ENCODE measurements at places on chromosomes 5 and 9.

DNA sequence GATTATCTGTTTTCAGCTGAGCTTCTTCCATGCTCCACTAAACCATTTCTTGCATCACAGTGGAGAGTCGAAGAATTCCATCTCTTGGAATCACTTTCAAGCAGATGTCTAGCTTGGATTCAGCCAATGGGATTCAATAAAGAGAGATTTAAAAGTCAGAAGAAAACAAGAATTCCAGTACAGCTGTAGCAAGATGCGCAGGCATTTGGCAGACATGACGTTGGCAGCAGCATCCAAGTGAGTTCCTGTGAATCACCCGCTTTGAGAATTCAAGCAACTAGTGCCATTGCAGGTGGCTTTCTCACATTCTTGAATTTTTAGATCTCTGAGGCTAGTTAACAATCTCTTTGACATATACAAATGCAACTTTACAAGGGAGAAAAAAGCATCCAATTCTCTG is 467.0 kb downstream of the CDH10 start:
- DNase-seq = no peak

DNA sequence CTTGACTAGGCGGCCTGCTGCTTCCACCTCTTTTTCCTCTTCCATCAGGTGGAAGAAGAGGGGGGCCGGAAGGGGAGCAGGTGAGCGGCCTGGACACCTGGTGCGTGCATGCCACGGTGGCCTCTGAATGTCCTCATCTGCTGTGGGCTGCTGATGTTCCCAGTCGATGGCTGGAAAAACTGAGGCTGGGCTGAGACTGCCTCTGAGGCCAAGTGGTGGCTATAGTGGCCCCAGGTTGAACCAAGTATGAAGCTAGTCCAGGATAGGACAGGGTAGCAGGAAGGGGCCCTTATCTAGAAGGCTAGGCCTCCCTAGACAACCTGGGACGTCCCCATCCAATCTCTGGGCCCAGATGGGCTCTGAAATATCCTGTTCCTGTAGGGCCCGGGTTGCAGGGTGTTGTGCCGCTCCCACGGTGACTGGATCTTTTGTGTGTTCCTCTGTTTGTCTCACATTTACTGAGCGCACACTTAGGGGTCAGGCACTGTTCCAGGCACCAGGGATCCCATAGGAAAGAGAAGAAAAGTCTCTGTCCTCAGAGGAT is 753 bp upstream of the NR5A1 start:
- DNase-seq = no peak

GRCh38 chr5:141903261-141903660 is 20.4 kb upstream of the DELE1 start:
- DNase-seq = no peak

DNA sequence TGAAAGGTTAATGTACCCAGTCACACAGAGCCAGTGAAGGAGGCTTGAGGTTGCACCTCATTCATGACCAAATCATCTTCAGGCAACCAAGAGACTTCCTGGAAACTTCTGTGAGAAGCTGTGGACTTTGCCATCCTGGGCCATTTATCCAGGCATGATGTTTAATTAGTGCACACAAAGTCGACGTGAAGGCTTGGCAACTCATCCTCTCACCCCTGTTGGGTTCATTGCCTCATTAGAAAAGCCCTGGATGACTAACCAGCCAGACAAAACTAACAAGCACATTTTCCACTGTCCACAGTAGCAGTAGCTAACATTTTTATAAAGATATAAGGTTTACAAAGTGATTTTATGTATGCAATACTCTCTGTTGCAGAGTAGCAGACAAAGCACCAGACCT is 65.7 kb upstream of the ZNF462 start:
- DNase-seq = no peak

DNA sequence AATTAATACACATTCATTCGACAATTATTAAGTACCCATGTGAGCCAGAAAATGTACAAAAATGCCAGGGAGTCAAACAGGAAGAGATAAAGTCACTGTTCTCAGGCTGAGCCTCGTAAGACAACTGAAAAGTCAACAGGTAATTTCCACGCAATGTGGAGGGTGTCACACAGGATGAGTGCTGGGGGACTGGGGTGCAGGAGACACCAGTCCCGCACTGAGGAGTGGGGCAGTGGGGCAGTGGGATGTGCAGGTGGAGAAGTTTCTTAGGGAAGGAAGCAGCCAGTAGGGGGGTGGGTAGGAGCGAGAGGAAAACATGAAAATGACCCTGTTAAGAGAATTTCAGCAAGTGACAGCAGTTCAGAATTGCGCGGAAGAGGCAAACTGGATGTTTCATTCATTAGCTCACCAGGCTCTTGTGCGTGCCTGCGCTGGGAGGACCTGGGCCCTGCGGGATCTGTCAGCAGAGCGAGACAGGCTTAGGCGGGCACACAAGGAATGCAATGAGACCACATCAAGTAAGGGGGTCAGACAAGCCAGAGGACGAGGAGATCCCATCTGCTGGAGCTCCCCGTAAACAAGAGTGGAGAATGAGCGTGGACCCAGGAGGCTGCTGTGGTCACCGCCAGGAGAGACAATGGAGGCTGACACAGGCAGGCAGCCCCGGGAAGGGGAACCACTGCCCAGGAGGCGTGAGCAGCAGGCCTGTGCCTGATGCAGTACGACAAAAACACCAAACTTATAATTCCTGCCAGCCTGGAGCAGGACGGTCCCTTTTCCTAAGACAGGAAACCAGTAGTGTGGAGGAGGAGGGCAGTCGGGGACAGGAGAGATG is 21.0 kb downstream of the CAMSAP1 start:
- no peak for DNase-seq

DNA sequence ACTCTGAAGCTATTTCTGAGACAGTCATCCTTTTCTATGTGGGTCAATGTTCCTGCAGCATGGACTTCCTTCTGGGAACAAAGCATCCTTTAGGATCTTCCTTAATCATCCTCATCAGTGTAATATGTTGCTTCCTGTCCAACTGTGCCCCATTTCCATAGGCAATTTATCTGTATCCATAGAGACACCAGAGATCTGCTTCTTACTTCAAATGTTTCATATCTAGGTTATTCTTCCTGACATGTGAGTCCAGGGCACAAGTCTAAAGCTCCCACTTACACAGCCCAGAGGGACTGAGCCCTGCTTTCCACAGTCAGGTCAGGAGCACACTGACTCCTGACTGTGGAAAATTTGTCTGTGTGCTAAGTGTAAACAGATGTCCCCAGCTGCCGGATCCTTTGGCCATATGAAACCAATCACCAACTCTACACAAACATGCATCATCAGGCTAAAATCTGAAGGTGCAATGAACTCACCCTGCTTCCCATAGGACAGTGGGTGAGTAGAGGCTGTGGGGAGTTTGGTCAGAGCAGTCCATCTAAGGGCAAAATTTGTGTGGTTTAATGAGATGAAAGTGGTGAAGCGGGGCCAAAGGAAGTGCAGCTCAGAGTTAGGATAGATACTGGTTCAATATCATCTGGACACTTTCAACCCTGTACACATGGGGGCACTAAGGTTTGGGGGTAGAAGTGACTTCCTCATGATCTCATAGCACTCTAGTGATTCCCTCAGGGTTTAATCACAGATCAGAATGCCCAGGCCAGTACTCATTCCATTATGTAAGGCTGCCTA is 85.2 kb upstream of the TNC start:
- no peak for DNase-seq

DNA sequence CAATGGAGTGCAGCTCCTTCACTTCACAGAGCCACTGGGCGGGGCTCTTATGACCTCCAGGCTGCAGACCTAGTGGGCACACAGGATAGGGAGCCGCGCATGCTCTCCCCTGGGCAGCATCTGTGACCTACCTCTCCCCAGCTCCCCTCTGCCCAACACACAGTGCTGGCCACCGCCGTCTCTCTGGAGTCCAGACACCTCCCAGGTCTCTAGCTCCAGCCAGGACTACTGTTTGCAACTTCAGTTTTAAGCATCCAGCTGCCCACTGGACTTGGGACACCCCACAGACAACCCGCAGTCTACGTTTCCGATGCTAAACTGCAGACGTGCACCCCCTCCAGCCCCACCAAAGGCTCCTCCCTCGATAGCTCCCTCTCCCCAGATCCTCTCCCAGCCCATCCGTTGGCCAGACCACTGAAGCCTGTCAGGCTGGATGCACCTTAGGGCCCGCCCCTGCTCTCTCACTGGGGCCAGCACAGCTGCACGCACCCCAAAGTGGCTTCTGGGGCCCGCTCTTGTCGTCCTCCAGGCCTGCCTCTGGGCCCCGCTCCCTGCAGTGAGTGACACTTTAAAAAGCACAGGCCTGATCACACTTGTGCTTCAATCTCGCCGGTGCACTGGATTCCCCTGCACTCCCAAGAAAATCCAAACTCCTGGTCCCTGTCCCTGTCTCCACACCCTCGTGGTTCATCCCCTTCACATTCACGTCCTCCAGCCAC is 11.3 kb downstream of the FLT4 start:
- DNase-seq = no peak

GRCh38 chr5:140024928-140025327 is 18.2 kb downstream of the NRG2 start:
- no peak for DNase-seq

GRCh38 chr9:2427120-2427891 is 194.3 kb upstream of the VLDLR start:
- no peak for DNase-seq

GRCh38 chr9:129290606-129291005 is 112.5 kb upstream of the IER5L start:
- DNase-seq = no peak

- DNase-seq = no peak
Observed at GRCh38 chr9:105299190-105299854, 54.9 kb downstream of the SLC44A1 start.

- no peak for DNase-seq
Observed at GRCh38 chr9:74255489-74255984, 241.6 kb upstream of the RORB start.

- no peak for DNase-seq
Observed at GRCh38 chr9:96874201-96874785, 20.0 kb upstream of the ZNF782 start.

DNA sequence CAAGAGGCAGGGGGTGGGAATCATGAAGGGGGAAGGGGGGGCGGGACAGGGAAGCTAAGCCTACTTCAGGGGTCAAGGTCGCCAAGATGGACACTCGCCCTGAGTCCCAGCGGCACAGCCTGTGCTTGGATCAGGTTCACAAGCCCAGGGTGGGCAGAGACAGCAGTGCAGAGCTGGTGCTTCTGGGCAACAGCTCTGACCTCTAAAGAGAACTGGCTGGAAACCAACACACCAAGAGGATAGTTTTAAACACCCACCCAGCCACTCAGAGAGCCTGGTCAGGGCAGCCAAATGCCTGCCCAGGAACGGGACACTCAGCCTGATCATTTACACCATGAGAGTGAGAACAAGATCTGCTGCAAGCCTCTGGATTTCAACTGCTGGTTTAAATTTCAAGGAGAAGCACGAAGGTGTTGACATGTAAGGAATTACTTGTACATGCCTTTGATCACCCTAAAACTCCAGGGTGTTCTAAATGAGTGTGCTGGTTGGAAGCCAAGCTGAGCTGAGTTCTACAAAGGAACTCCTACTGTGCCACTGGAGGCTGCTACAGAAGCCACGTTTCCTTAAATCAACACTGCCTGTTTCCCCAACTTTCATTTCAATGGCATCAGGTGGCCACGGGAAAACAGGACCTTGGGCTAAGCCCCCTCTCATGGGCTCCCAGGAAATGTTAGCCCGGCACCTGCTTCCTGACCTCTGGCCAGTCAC is 91.5 kb downstream of the TTLL11 start:
- no peak for DNase-seq

- no peak for DNase-seq
Observed at GRCh38 chr5:75574791-75575190, 36.5 kb upstream of the ANKDD1B start.

DNA sequence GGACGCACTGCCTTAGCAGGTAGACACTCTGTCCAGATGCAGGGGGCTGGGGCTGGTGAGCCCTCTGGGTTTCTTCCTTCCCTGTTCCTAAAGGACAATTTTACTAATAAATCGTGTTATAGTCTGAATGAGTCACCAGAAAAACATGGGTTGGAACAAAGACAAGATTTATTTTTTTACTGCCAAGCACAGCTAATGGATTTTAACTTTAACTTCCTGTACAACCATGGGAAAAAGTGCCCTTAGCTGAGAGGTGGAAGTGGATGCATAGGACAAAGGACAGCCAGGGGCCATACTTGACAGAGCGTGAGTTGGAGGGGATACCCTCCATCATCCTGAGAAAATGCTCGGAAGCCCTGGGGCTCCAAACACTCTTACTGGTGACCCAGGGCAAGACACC is 300.7 kb downstream of the MSX2 start:
- no peak for DNase-seq

GRCh38 chr5:43389679-43390329 is 22.4 kb downstream of the CCL28 start:
- no peak for DNase-seq

DNA sequence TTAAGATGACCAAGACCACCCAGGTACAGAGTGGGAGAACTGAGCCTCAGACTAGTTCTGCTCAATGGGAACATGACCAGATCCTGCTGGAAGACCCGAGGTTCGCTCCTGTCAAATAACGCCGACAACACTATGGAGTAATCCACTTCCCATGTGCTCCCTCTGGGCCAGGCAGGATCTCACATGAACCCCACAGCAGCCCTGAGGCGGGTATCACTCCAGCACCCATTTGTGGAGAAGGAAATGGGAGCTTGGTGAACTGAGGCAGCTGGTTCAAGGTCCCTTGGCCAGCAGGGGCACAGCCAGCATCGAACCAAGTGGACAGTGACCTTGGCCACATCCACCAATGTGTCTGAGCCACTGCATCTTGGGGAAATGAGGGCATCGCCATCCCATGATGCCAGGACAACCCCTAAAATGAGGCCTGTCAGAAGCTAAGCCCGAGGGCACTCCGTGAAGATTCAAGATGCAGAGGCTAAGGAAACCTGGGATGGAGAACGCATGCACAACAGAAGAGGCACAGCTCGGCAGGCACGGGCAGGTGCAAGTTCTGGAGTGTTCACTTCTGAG is 8.5 kb downstream of the ANKS6 start:
- no peak for DNase-seq

- no peak for DNase-seq
Observed at GRCh38 chr5:73558950-73559349, 6.5 kb downstream of the ANKRA2 start.

DNA sequence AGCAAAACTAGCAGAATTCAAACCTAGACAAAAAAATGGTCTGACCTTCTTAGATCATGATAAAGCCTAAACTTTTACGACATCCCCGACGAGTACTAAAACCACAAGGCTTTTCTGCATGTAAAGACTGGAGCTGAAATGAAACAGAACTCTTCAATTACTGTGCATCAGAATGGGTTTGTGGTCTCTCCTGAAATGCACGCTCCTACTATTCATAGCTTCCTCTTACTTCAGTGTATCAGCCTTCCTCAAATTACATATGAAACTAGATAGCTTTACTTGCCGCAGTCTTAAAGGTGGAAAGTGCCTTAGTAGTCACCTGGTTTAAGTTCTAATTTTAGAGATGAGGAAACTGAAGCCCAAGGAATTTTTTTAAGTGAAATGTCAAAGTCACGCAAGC is 24.6 kb upstream of the MED10 start:
- DNase-seq = no peak

Data from dorsolateral prefrontal cortex (tissue), 122 donors.